ENCODE measurements at places on chromosomes 5 and 9.

DNA sequence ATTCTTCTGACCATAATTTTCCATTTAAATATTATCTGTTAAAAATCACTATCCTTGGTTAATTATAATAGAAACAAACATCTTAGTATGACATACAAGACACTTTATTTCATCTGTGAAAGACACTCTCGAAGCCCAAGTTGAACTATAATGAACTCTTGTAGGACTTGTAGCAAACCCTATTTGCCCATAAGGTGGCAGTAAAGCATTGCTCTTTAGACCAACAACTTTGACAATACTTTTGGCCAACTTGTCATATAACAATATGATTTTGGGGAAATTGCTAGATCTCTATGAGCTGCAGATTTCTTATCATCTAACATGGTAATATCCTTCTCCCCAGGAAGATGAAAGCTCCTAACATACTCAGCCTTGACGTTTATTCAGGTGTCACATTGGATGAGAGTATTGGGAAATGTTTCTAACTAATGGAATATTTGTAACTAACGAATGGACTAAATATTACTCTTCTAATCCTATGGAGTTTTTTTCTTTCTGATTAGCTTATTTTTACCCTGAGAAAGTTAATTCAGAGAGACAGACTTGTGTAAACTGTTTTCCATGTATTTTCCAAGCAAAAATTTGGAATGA, 11.0 kb downstream of the SPINK14 start:
- peak; percentile 47 for DNase-seq

GRCh38 chr5:142275496-142275895, 49.3 kb downstream of the SPRY4 start:
- DNase-seq = no peak

- DNase-seq = no peak
Observed at GRCh38 chr5:12623408-12623807, 719.2 kb upstream of the CTNND2 start.

GRCh38 chr5:132426525-132427138, 57.1 kb downstream of the SLC22A5 start:
- DNase-seq = no peak

DNA sequence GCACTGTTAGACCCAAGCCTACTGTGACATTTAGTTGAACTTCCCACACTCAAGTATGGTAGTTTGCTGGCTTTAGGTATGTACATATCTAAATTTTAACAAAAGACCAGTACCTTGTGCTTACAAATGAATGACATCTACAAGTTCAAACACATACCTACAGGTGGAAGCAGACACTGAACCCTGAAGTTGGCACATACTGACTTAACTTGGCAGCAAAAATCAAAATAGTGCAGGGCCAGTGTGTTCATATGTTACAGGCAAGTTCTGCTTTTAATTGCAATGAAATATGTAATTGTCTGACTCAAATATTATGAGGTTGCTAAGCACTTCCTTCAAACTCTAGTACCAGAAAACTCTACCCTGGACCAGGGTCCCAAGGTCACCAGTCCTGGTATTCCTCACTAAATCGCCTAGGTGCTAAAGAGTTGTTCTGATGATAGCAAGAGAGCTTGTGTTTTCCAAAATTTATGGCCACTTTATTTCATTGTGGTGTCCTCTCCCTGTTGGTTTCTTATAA, 77.4 kb downstream of the MEGF10 start:
- DNase-seq = no peak

GRCh38 chr5:35073160-35073559, 25.4 kb upstream of the AGXT2 start:
- DNase-seq = no peak

- DNase-seq = no peak
Observed at GRCh38 chr5:125401724-125402622, 655.5 kb upstream of the ZNF608 start.

DNA sequence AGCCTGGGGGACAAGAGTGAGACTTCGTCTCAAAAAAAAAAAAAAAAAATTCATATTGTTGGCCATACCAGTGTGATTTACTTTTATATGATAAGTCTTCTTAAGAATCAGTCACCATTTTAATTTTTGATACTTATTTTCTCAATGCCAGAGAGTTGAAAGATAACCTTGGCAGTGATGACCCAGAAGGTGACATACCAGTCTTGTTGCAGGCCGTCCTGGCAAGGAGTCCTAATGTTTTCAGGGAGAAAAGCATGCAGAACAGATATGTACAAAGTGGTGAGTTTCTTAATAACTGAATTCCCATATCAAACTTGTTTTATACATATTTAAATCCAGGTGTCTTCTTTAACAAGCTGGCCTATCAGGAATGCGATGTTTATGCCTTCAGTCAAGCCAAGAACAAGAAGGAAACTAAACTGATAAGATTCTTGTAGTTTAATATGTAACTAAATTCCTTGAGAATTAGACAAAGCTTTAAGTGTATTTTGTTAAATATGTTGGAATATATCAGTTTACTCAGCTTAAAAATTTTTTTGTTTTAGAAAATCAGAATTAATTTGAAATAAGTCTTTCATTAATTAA, 81.5 kb downstream of the NIPBL start:
- no peak for DNase-seq

DNA sequence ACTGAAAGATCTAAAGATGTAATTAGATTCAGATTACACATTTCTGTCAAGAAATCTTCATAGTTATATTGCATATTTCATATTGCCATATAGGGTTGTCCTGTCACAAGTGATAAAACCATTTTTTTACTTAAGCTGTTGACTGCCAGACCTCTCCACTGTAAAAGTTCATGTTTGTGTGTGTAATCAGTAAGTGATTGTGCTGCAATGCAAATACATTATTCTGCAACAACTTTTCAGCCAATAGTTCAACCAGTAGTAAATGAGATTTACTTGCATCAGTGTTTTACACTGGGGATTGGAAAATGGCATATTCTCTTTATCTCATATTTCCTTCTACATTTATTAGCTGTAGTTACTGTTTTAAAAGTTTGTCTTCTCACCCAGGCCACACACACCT, 603.9 kb upstream of the RORB start:
- DNase-seq = no peak

DNA sequence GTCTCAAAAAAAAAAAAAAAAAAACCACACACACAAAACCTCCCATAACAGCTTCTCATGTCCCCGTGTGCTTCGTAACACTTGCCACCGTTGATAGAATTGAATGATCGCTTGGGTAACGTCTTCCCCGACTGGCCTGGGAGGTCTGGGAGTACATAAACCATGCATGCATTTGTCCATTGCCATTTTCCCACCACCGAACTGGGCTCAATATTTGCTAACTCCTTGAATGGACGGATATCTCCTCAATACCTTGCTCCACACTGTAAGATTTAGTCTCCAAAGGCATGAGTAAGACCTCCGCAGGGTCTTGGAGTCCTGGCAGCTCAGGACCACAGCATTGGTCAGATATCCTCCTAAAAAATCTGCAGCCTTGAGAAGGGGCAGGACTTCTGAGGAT, 3.2 kb upstream of the P4HA2 start:
- no peak for DNase-seq

DNA sequence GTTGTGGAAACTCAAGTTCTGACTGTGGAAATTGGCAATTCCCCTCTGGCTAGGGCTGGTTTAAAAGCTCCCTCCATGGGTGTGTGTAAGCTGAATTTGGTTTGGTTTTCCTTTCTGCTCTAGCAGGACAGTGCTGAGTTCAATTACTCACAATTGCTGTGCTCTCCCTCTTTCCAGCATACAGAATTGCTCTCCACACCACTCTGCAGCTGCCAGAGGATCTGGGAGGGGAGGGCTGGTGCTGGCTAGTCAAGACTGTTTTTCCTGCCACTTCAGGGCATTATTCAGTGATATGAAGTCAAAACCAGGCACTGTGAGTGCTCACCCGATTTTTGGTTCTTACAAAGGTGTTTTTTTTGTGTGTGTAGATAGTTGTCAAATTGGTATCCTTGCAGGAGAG, 336.9 kb upstream of the SLC24A2 start:
- no peak for DNase-seq

GRCh38 chr9:111034898-111035539, 3.3 kb downstream of the LPAR1 start:
- DNase-seq = no peak

GRCh38 chr9:94639061-94639998, at the start of gene FBP1:
FBP1 (minus strand) TSS chr9:94639518; CDS start chr9:94639310, 208 bp downstream.
- no peak for DNase-seq

GRCh38 chr5:61575103-61575502, 243.0 kb downstream of the ZSWIM6 start:
- DNase-seq = no peak

DNA sequence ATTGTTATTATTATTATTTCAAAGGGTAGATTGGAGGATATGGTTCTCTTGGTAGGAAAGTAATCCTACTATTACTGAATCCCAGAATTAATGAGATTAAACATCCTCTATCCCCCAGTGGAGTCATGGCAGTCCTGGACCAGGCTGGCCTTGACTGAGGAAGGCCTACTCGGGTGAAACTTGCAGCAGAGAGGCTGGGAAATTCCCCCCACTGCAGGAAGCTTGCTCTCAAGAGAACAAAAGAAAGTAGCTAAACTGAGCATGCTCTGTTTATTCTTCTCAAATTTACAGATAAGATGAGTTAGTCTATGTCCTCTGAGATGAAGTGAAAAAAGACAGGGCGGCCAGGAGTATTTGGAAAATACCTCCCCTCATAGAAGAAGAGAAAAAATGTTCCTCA, 233.9 kb upstream of the RPS23 start:
- no peak for DNase-seq
